ENCODE measurements at places on chromosomes 6 and 20.

- peak; percentile 29 for DNase-seq
These were observed 8.7 kb downstream of the PLCG1 start for GRCh38 chr20:41145821-41146620.

GRCh38 chr6:23499549-23499948 lies 626.5 kb upstream of the NRSN1 start:
- DNase-seq: no peak

DNA sequence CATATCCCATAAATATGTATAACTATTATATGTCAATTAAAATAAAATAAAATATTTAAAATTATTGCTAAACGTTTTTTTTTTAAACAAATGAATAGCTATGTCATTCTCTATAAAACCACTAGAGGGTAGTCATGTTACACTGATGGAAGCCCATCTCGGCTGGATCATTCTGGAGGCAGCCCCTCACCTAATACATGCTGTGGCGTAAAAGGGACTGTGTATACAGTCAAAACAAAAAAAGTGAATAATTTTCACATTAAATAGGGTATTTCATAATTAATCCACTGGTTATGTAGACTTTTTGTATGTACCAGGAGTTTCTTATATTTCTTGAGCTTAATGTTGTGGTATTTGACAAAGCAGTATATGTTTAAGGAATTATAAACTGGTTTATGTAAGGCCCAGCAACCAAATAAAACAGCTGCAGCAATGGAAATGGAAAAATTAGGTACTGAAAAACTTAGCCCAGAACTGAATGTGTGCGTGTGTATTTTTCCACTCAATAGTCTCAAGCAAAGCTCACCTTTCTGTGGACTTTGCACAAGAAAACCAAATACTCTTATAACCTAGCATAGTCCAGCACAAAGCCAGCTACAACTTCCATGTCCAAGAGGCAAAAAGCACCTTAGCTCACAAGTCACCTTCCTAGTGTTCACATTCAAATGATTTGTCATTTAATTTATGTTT lies 81.7 kb downstream of the COL9A1 start:
- peak; percentile 52 for DNase-seq

- no peak for DNase-seq
These were observed 1207.2 kb upstream of the CITED2 start for GRCh38 chr6:140581601-140582000.

DNA sequence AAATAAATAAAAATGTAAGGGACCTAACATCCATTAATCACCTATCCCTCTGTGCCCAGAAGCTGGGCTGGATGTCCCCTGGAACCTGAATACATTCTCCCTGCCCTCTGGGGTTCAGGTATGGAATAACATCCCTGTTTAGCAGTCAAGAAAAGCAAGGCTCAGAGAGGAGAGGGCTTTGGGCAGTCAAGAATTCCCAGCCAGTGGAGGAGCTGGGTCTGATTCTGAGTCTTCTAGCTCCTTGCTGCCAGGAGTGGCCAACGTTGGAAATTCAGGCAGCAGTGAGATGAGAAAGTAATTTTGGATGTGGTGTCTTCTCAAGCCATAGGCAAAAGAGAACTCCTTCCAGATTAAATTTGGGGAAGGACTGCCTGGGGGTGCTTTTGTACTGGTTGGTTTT lies 42.6 kb upstream of the ZNFX1 start:
- DNase-seq: peak; percentile 67

- peak; percentile 45 for DNase-seq
These were observed 28.4 kb upstream of the NFATC2 start for GRCh38 chr20:51570739-51571459.

GRCh38 chr6:32151181-32151862 lies 417 bp downstream of the PRRT1 start:
- DNase-seq: no peak

GRCh38 chr6:3825851-3826581 lies 23.2 kb upstream of the FAM50B start:
- DNase-seq: peak; percentile 93

- DNase-seq: no peak
These were observed 61.8 kb downstream of the NFATC2 start for GRCh38 chr20:51480507-51481270.

DNA sequence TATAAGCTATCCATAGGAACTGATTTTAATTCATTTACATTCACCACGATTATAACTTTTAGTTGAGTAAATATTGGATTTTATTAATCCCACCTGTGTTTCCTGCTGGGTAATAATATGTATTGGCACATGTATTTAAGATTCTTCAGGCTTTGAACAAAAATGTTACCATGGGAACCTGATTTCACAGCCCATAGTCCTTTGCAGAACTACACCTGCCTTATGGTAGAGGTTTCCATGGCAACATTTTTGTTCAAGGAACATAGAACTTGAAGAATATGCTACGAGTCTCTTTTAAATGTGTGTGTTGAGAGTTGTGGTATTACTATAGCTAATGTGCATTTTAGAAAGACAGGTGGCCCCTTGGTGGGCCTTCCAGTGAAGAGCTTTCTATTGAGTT lies 317.4 kb downstream of the SAMD5 start:
- DNase-seq: no peak

DNA sequence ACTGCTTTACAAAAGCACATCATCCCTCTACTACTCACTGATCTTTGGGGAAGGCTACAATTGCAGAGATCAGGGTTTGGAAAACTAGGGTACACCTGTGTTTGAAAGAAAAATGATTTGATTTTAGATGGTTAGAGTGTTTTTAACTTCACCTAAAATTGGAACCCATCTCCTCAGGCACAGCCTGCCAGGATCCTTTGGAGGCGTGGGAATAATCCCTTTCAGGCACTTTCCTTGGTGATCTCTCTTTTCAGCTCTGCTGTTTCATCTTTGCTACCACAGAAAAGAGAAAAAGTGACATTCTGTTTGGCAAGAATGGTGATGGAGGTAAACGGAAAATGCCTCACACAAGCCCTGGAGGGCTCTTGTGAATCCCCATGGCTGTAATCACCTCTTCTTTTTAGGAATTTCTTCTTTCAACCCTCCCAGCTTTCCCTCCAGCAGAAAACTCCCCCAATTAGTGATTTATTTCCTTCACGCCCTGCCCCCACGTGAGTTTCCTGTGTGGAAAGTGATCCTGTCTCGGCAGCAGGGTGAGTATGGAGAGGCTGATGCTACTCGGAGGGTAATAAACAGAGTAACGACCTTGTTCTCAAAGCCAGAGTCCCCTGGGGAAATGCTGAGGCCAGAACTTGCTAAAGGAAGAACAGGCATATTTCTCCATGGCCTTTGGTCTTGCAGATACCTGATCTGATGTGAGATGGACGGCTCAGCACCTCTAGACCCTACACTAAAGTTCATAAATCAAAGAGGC lies 9.2 kb downstream of the KCNG1 start:
- no peak for DNase-seq

- no peak for DNase-seq
These were observed 48.4 kb downstream of the RNGTT start for GRCh38 chr6:88914895-88915598.

- peak; percentile 88 for DNase-seq
These were observed 3.0 kb downstream of the ARID1B start for GRCh38 chr6:156780102-156780641.

GRCh38 chr6:119960456-119960855 lies 610.9 kb upstream of the MAN1A1 start:
- DNase-seq: no peak

GRCh38 chr6:157546321-157546720 lies 165.3 kb downstream of the ZDHHC14 start:
- no peak for DNase-seq

DNA sequence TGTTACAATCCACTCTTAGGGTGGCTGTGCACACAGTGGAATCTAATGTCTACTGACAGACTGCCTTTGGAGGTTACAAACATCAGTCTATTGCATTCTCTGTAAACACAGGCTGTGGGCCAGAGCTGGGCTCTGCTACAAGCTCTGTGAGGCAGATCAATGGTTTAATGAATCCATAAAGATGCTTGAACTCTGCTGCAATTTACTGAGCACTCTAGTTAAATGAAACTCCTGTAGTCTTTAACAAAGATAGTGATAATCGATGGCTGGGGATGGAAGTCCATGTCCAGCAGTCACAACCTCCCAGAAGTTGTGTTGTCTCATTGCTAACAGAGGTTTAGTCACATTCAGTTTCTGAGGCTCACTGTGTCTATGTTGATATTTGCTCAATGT lies 50.5 kb downstream of the SOBP start:
- no peak for DNase-seq

DNA sequence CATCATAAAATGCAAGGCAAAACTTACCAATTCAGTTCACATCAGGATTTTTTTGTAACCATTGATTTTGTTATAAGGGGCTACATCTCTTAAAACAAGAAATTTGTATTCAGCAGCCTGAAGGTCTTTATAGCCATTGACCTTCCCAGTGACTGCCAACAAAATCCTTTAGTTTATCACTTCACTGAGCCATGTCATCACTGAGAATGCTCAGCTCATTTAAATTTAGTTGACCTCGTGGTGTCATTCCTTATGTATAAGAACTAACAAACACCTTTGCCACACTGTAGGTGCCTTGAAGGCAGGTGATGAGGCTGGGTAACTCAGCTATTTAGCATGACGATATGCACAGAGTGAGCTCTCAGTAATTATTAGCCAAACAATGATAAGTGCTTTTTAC lies 77.7 kb downstream of the GRM1 start:
- DNase-seq: no peak

DNA sequence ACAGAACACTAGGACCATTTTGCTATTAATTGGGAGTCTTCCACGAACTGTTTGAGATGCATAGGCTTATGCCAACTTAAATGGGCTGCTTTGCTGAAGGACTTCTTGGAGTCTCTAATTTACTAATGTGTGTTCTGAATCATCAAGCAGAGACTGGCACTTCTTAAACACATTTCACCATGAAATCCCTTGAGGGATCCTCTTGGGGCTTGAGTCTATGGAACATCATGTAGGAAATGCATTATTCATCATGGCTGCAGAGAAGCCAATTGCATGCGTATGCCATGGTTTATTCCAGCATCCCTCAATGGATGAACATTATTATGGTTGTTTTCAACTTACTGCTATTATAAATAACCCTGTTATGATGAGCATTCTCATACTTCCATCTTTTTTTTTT lies 73.4 kb downstream of the FGD2 start:
- DNase-seq: no peak

DNA sequence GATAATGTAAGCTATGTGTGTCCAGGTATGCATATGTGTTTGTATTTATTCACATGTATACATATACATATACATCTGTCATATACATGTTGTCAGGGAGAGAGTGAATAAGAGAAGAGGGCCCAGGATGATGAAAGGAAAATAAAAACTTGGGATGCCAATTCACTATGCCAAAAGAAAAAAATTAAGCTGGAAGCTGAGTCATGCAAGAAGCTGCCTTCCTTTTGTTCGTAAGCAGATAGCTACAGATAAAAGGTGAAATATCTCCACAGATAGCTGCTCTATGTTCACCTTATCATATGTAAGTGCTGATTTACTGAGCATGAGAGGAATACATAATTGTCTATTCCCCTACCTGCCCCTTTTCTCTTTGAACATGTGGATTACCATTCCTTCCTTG lies 579.9 kb downstream of the EPM2A start:
- DNase-seq: no peak

DNA sequence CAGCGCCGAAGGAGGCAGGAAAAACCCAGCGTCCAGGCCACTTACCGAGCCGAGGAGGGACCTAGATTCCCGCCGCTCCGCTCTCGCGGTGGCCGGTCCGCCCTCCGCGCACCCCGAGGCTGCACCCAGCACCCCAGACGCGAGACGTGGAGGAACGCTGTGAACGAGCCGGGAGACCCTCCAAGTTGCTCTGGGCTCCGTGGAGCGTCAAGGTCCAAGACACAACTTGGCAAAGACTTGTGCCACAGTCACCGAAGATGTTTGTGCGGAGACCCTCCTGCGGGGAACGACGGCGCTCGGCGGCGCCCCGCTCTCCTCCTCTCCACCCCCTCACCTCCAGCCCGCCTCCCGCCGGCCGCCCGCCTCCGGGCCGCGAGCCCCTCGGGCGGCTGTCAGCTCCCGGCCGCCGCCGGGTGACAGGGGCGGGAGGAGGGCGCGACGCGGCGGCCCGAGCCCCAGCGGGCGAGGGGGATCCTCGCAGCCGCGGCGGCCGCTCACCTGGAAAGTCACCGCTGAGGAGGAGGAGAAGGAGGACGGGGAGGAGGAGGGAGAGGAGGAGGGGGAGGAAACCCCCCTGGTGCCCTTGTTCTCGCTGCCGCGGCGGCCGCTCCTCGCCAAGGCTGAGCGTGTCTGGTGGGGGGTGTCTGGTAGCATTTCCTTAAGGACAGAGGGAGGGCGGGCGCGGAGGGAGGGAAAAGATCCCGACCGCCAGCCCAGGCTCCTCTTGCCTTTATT lies 637 bp upstream of the HIVEP2 start:
- peak; percentile 63 for DNase-seq

- DNase-seq: no peak
These were observed 10.6 kb upstream of the TGM3 start for GRCh38 chr20:2285193-2285592.

DNA sequence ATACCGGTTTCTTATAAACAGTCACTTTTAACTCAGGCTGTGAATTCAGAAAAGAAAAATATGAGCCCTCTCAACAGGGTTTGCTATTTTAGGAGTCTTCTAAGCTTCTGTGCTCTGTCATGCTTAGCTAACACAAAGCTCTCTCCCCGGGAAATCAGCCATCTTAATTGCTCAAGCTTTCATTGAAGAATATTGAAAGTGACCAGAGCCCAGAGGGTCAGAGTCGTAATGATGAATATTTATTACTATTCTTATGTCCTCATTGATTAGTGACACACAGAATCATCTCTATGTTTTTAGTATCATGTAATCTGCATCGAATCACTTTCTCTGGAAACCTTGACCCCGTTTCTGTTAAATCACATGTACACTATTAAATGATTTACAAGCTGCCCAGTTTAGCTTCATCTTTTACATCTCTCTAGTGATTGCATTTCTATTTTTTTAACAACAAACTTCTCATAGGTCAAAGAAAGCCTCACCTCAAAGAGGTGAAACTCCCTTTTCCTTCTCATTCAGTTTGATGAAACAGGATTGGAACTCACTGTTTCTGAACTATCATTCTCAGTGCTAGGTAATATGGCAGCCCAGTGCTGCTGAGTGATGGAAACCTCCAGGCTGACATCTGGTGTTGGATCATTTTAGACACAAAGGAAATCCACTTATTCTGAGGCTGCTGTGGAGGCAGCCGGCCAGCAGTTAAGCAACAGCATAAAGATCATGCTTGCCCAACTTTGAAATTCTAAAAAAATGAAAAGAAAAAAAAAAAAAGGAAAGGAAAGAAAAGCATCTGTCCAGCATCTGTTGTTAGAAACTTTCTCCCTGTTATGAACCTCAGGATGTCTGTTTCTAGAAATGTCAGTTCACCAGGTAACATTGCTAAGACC lies 96.3 kb downstream of the RFPL4B start:
- DNase-seq: peak; percentile 77

Measured in GM03348 (cell line).